ENCODE measurements at places on chromosomes 7 and 10.

DNA sequence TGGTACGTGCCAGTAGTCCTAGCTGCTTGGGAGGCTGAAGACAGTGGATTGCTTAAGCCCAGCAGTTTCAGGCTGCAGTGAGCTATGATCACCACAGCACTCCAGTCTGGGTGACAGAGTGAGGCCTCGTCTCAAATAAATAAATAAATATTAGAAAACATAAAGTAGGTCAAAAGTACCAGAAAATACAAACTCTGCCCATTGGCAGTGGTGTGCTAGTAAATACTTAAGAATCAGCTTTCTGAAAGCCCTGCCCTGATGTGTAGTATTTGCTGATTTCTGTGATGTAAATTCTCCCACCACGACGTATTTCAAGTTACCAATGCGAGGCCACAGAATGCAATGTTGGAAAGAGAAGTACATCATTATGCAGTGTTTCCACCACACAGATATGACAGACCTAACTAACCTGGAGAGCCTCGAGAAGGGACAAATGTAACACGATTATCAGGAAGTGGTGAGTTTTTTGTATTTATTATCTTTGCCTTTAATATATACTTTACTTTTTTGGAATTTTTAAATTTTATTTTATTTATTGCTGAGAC lies 11.8 kb upstream of the MAP3K8 start:
- DNase-seq = no peak

DNA sequence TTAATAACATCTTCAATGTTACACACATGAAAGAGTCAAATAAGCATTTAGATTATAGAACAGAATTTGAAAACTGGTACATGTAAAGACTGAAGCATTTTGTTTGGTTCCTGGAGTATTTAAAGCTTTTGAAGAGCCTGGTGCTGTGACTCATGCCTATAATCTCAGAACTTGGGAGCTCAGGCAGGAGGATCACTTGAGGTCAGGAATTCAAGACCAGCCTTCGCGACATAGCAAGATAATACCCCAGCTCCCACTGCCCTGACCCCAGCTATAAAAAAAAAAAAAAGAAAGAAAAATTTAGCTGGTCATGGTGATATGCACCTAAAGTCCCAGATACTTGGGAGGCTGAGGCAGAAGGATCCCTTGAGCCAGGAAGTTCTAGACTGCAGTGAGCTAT lies 87.8 kb downstream of the HDAC9 start:
- DNase-seq = no peak

DNA sequence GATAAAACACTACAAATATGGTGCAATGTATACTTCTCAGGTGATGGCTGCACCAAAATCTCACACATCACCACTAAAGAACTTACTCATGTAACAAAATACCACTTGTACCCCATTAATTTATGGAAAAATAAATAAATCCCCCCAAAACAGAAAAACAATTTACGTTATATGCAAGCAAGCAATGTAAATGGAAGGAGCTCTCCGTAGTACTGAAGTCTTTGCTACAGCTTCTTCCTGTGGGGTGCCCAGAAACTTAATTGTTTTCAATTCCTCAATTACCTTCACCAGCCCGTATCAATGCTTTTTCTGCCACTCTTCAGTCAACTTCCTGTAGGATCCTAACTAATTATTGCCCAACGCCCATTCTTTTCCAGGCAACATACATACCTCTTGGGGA lies 138.1 kb downstream of the RELN start:
- peak; percentile 16 for DNase-seq

DNA sequence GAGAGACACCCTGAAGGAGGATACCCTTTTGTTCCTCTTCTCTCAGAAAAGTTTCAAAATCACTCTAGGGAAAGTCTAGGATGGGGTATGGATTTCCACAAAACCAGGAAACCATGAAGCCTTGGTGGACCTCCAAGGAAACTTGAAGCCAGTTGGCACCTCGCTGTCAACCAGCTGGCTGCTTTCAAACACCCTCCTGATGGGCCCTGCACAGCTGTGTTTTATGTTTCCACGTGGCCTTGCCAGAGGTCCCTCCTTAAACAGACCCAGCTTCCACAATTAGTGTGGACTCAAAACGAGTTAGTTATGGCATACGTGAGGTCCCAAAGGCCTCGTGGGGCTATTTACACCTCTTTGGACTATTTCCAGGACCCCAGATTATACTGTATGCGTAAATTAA lies 5.9 kb downstream of the PPP1R3A start:
- DNase-seq = no peak

- no peak for DNase-seq
Measured at GRCh38 chr7:135390829-135391228, 119.1 kb downstream of the CNOT4 start.

DNA sequence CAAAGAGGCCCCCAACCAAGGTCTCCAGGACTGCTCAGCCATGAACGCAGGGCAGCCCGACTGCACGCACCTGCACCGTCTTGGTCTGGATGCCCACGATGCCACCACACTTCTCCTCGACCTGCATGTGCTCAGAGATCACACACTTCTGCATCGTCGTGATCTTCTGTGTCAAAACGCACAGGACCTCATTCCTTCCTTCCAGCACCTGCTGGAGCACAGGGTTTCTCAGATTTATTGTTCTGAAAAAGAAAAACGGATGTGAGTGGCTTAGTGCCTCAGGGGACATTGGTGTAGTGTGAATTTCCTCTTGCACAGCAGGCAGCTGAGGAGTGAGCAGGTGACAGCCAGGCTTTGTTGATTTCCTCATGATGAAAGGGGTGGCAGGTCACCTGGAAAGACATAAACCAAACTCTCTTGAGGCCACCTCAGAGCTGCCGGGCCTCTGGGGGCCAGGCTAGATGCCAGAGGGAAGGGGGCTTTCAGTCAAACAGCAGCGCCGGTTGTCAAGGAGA lies 38.2 kb downstream of the GSDME start:
- no peak for DNase-seq

- peak; percentile 61 for DNase-seq
Measured at GRCh38 chr7:69430384-69431021, 167.8 kb upstream of the AUTS2 start.

DNA sequence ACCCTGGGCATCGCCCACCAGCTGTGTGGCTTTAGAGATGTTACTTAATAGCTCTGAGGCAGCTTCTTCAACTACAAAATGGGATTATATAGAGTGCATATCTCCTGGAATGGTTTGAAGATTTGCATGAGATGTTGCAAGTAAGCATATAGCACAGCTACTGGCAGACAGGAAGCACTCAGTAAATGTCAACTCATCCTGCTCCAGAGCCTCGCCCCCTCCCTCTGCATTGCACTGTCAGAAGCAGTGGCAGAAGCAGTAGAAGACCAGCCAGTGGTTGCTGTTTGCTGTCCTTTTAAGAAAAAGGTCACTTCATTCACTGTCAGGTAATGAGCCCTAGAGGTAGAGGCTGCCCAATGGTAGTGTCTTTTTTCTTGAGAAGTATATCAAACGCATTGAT lies 180.0 kb upstream of the GHITM start:
- no peak for DNase-seq

GRCh38 chr7:5523052-5523711 lies 99.5 kb upstream of the TNRC18 start:
- DNase-seq = peak; percentile 11

All from hematopoietic multipotent progenitor cell treated with erythropoietin and hydrocortisone succinate and interleukin-3 and kit ligand, for 8 days (in vitro differentiated cells).